RPMI7951 (cell line): ENCODE measurements at places on chromosomes 5 and 9. TPM values are rescaled to one million over a fixed set of nuclear protein-coding genes. Genes with fewer than 3 reads are reported as not detected.

The SKP2 gene
- 33.7 and 39.3 TPM in 2 replicates for total RNA-seq

The KDM4C gene
- 10.7 and 11.1 TPM in 2 replicates for total RNA-seq

The SMIM33 gene
- not detected in 2 replicates for total RNA-seq

The SCGB3A2 gene
- not detected in 2 replicates for total RNA-seq

The SEMA5A gene
- 12.0 and 14.3 TPM in 2 replicates for total RNA-seq

The FBP2 gene
- not detected in 2 replicates for total RNA-seq

The FRRS1L gene
- total RNA-seq: not detected in 2 replicates

The EXOSC2 gene
- total RNA-seq: 33.9 and 40.7 TPM in 2 replicates

The ADAMTSL1 gene
- total RNA-seq: 24.4 and 25.1 TPM in 2 replicates

The BARHL1 gene
- total RNA-seq: not detected in 2 replicates

The FREM1 gene
- 0.60 and 0.88 TPM in 2 replicates for total RNA-seq

The CAMK4 gene
- total RNA-seq: 10.5 and 14.4 TPM in 2 replicates

The PCDHA6 gene
- total RNA-seq: 0.10 and 0.12 TPM in 2 replicates

The IRGM gene
- not detected in 2 replicates for total RNA-seq
